ENCODE measurements at places on chromosomes 1 and 21. TPM values are rescaled to one million over a fixed set of nuclear protein-coding genes. Genes with fewer than 3 reads are reported as not detected.

DNA sequence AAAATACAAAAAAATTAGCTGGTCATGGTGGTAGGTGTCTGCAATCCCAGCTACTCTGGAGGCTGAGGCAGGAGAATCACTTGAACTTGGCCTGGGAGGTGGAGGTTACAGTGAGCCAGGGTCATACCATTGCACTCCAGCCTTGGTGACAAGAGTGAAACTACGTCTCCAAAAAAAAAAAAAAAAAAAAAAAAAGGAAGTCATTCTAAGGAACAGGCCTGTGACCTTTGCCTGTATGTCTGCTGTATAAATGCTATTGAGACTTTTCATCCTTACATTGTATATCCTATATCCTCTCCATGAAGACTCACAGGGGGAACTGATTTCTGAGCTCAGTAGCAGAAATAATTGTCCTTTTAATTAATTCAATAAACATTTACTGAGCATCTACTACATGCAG is 7.5 kb upstream of the CTPS1 start:
- no peak for DNase-seq

DNA sequence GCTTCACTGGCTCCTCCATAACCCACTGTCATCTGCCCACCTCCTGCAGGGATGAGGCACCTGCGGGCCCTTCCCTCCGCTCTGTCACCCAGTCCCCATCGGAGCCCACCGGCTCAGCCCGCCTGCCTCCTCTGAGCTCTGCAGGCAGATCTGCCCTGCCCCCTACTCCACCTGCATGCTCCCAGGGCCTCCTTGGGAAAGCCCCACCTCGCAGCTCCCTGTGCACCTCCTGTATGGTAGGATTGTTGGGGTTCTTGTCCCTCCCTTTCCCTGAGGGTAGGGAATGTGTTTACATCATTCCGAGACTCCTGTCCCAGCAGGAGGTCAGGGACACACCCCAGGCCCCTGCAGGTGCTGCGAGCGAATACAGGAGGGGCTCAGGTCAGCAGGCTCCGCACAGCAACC is 50.5 kb downstream of the SIK1 start:
- DNase-seq, result no peak

- no peak for DNase-seq
These were observed 32.1 kb upstream of the CCDC190 start for GRCh38 chr1:162892906-162893611.

GBP6 gene
- total RNA-seq, result 0.23 TPM

LRRC53 gene
- total RNA-seq, result not detected

- DNase-seq, result no peak
These were observed 14.8 kb downstream of the PI4KB start for GRCh38 chr1:151312411-151312810.

GRCh38 chr1:66276218-66276617 is 257.7 kb upstream of the SGIP1 start:
- DNase-seq, result peak; percentile 34

- no peak for DNase-seq
These were observed 3.2 kb downstream of the B3GALNT2 start for GRCh38 chr1:235500971-235501540.

DNA sequence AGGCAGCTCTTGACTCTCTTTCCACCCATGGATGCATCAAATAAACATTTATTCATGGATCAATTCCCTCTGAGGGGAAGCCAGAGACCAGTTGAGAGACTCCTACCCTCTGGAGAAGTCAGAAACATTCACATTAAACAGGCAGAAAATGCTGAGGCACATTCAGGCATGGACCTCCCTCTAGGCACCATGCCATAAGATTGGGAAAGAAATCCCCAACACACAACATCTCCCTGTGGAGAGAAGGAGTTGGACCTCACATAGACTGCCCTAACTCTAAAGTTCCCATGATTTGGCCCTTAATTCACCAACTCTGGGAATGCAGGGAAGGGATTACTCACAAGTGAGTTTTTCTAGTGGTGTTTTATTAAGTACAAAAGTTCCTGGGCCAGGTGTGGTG is 415.3 kb upstream of the C1orf87 start:
- no peak for DNase-seq

TNNI3K gene
- total RNA-seq, result not detected

SLC5A9 gene
- not detected for total RNA-seq

- DNase-seq, result no peak
These were observed 27.5 kb downstream of the OVGP1 start for GRCh38 chr1:111399792-111400610.

- DNase-seq, result no peak
These were observed 58.4 kb downstream of the SIPA1L2 start for GRCh38 chr1:232571523-232571922.

DNA sequence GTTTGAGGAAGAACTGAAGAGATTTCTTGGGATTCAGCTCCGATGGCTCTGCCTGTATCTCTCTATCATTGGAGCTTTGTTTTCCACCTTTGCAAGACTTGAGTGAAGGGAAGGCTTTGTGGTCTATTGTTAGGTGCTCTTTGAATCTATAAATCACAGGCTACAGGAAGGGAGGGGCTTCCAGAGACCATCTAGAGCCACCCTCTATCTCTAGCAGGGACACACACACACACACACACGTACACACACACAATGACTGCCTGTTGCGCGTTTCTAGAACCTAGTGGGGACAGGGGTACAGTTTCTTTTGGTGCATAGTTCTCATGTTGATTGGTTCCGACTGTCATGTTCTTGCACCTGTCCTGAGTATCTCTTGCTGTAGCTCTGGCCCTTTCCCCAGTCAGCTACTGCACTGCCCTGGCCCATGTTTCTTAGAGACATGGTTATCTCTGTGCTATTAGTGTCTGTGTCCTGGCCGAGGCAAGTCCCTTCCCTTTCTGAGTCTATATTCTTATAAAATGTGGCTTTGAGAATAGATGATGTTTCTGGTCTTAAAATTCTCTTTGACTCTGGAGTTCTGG is 60.7 kb downstream of the MAN1C1 start:
- DNase-seq, result no peak

CCDC30 gene
- total RNA-seq, result 1.0 TPM

DNA sequence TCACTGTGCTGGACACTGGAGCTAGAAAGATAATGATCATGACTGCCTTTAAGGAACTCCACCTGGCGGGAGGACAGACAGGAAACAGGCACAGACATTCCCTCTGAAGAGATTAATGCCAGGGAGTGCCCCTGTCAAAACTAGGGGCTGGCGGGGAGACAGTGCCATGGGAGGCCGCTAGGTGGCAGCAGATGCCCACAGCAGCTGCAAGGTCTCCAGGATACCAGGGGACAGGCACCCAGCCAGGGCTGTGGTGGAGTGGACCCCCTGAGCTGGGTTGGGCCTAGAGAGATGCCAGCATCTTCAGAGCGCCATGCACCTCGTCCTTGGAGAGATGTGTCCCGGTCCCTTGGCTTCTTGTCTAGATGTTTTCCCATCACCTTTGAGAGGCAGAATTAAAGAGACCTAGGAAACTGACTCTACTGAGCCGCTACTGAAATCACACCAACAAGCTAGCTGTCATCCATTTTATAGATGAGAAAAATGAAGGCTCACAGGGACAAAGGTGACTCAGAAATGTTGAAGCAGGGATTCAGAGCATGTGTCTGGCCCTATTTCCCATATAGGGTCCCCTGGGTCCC is 3.6 kb downstream of the REN start:
- DNase-seq, result peak; percentile 76

DNA sequence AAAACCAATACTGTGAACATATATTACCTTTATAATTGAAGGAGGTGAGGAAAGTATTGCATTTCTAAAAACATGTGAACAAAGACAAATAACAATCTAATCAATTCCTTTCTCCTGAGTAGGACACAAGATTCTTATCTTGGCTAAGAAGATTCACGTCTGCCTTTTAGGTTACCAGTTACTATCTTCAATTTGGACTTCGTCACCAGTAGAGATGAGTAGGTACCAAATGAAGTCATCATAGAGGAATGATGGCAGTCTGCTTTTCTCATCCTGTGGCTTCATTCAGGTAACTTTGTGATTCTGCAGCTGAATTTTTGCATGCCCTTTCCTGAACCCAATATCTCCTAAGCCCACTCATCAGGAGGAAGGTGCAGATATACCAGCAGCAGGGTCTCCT is 32.4 kb downstream of the ASTN1 start:
- no peak for DNase-seq

SLC45A1 gene
- 0.12 TPM for total RNA-seq

DNA sequence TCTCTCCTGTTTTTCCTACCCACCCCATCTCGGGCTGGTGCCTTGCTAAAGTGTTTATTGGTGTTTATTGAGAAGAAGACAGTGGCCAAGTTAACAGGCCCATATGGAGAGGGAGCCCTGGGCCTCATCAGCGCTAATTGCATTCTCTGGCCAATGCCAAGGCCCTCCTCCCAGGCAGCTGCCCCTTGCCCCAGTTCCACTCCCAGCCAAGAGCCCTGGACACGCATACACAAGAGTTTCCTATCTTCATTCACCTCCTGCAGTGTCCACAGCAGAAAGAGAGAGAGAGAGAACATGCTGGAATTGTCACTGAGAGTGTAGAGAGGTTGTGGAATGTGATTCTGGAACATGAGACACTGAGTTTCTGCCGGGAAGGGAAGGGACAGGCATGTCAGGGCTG is 25.4 kb upstream of the VWA5B1 start:
- DNase-seq, result no peak

GRCh38 chr1:30764396-30764795 is 6.8 kb upstream of the LAPTM5 start:
- DNase-seq, result no peak

DNA sequence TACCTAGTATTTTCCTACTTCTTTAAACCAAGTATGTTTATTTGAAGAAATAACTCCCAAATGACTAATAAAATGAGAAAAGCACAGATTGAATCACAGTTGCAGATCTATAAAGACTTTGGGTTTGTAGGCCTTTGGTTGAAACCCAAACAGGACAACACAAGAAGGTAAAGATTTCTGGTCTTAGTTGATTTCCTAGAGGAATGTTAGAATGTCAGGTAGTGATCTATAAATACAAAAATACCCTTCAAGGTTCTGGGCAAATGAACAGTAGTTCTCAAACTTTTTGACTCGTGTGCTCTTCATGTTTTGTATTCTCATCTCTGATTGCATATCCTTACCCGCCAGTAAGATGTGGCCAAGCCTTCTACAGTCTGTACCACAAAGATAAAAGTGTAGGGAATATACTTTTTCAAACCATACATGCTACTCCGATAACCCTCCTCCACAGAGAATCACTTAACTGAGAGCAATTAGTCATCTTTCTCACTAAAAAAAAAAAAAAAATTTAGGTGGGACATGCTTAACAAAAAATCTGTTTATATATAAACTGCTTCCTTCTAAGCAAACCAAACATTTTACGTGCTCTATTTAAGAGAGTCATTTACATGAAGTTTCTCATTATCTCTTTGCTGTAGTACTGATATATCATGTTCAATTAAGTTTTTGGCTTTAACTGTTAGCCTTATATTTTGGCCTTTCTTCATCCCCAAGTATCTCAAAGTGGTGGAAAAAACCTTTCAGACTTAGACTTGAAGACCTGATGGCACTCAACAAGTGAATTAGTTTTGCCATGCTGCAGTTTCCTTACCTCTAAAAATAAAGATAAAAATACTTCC is 36.0 kb downstream of the CNIH4 start:
- DNase-seq, result no peak

AUNIP gene
- total RNA-seq, result 12.1 TPM

Data from activated naive CD8-positive, alpha-beta T cell treated with anti-CD3 and anti-CD28 coated beads for 36 hours (primary cell).